Activated gamma-delta T cell (primary cell): ENCODE measurements at places on chromosomes 16 and 17.

DNA sequence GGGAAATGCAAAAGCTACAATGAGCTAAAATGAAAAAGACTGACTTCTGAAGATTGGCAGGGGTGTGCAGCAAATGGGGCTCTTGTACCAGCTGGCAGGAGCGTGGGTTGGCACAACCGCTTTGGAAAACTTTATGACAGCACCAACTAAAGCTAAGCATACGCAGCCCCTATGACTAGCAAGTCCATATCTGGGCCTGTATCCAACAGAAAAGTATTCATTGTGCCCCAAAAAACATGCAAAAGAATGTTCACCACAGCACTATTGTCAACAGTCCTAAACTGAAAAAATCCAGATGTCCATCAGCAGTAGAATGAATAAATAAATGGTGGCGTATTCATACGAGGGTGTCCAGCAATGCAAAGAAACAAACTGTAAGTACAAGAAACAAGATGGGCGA is 22.6 kb upstream of the ITGA3 start:
- DNase-seq = no peak

DNA sequence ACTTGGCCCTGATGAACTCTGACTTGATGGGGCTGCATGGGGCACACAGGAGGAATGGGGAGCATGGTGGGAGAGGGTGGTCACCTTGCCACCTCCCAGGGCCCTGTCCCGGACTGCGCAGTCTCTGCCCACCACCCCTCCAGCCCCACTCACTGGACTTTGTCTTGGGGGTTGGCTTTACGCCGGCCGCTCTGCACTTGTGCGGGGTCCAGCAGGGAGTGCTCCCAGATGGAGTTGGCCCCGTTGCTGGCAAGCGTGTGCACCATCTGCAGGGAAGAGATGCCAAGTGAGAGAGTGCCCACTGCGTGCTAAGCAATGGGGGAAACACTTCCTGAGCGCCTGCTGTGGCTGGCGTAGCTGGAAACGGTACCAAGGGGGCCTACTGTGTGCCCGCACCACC is 6.7 kb downstream of the GIT1 start:
- no peak for DNase-seq

DNA sequence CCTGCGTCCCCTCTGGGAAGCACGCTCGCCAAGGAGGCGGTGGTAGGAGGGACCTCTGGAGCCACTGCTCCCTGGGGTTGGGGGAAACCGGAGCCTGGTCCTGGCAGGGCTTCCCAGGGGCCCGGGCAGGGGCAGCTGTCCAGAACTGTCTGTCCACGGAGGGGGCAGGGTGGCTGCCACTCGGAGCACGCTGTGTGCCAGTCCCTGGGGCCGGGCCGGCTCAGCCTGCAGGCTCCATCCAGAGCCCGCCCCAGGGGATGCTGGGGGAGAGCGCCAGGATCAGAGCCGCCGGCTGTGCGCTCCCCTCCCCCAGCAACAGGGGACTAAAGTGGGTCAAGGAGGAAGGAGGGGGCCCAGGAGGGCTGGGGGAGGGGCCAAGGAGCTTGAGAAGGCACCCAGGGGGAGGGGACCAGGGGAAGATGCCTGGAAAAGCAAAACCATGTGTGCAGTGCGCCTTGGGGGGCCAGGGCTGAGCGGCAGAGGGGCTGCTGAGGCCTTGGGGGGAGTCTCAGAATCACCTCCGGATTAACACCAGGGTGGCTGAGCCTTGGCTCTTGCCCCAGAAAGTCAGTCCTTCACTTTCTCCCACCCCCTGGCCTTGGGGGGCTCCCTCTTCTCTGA is 21.3 kb downstream of the ZNF423 start:
- DNase-seq = no peak

DNA sequence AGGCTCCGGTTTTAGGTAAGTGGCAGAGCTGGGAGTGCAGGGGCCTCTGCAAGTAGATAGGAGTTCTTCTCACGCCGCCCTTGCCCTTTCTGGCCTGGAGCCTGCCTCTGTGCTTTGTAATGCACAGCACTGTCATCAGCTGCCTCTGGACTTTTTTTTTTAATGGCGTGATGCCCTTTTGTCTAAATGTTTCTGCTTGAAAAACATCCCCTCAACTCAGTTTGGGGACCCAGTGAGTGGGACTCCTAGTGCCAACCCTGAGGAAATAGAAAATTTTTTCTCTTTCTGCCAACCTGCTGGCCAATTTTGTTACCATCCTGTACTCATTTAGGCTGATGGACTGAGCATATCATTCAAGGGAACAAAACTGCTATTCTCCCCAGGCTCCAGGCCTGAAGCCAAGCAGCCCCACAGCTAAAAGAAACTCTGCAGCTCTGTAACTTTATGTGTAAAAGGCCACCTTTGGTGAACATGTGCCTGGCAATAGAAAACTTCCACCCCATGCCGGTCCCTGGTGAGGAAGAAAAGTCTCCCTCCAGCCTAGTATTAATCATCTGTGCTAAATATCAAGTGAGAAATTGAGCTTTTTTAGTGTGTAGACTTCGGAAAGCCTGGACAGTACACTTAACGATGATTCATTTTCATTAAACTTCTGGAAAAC is 22.5 kb downstream of the SLC6A2 start:
- no peak for DNase-seq

DNA sequence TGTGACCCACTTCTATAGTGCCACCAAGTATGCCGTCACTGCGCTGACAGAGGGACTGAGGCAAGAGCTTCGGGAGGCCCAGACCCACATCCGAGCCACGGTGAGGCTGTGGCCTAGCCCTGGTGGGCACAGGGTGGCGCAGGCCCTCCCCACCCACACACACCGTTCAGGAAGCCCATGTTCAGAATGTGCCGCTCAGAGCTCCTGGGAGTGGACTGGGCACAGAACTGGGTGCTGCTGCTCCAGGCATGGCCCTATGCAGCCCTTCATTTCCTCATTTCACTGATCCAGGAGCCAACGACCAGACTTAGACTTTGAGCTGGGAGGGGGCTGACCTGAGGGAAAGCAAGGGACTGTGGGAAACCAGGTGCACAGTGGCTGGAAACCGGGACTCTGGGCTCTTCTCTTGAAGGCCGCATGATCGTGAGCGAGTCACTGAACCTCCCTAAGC is 2.4 kb upstream of the MRM1 start:
- no peak for DNase-seq

- DNase-seq = no peak
Measured at GRCh38 chr16:82685526-82685925, 58.8 kb downstream of the CDH13 start.

GRCh38 chr17:73357318-73357717 is 45.5 kb upstream of the CDC42EP4 start:
- no peak for DNase-seq

DNA sequence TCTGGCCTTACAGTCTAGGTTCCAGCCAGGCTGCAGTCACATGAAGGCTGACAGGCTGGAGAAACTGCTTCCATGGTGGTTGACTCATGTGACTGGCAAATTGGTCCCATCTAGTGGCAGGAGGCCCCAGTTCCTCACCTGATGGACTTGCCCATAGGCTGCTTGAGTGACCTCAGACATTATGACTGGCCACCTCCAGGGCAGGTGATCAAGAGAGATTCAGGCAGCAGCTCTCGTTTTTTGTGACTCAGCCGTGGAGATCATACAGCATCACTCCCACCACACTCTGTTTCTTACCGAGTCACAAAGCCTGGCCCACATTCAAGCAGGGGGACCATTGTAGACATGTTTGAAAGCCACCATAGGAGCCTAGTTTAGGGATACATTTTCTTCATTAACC is 34.5 kb downstream of the SIAH1 start:
- DNase-seq = no peak

DNA sequence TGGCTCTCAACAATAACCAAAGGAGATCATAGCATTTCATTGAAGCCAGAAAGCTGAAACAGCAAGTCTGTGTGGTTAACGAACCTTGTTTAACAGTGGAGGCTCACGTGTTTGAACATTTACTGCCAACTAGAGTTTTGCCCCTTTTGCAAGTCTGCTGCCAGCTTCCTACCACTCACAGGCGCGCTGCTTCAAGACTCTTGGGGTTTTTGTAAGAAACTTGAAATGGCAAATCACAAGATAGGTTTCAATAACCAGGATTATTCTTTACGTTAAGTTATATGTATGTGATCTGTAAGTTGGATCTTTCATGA is 1.2 kb downstream of the SNTB2 start:
- DNase-seq = no peak
